Natural killer cell (primary cell): ENCODE measurements at places on chromosomes 1 and 21.

DNA sequence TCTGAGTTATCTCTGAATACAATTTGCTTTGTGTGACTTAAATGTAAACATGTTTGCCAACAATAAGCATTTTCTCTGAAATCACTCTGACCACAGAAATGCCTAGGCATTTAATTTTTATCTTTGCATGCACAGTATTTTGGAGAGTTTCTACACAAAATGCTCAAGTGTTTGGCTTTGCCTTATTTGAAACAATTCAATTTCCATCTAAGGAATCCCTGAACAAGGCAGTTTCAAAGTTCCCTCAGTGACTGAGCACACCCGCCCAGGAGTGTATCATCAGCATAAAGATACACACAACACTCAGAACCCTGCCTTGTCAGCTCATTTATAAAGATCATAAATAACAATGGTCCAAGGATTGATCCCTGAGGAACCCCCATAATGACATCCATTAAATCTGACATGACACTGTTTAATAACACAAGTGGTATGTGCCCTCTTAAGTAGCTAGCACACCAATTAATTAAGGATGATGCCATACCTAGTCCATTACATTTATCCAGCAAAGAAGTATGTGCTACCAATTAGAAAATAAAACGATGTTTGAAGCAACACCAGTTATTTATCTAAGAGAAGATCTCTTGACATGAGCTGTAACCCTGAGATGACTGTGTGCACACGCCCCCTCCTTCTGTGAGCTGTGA is 585.8 kb downstream of the ADGRL2 start:
- DNase-seq = no peak

DNA sequence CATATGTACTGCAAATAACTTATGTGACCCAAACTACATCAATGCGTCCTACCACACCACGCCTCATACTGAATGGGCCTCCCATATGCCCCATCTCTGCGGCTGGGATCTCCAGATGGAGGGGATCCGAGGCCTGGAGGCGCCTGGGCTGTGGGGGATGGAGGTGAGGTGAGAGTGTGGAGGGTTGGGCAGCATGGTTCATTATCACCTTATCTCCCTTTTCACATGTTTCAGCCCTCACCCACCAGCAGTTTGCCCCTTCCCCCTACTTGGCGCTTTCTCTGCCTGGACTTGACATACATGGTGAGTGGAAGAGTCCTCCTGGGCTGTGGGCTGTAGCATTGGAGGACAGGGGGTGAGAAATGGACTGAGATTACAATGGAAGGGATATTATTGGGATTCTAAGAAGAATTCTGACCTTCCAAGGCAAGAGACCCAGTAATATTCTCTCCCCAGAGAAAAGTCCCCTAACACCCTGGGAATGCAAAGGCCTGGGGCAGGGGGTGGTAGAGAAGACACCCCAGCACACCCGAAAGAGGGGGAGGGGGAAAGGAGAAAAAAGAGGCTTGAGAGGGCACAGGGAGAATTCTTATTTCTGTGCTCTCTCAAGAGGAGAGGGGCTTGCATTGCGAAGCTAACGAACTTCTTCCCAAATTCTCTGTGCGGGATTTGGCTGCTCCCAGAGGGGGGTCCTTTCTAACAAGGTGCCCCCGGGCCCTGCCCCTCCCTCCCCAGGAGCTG is 61.4 kb downstream of the MEF2D start:
- no peak for DNase-seq

DNA sequence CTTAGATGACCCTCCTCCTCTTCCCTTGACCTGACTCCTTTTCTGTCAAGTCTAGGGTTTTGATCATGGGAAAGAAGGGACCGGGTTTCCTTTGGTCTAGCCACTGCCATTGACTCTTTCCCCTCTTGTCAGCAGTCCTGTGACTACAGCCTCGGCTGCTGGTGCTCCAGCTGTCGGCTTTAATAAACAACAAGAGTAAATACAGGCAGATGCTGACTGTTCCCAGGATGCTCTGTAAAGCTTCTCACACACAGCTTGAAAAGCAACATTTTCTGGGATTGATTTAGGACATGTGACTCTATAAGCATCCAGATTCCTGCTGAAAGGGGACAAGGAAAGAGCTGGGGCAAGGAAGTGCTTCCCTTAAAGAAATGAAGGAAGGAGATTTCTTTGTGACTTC is 53.5 kb upstream of the CTTNBP2NL start:
- no peak for DNase-seq

GRCh38 chr1:219027146-219027673 is 146.5 kb upstream of the LYPLAL1 start:
- DNase-seq = no peak

DNA sequence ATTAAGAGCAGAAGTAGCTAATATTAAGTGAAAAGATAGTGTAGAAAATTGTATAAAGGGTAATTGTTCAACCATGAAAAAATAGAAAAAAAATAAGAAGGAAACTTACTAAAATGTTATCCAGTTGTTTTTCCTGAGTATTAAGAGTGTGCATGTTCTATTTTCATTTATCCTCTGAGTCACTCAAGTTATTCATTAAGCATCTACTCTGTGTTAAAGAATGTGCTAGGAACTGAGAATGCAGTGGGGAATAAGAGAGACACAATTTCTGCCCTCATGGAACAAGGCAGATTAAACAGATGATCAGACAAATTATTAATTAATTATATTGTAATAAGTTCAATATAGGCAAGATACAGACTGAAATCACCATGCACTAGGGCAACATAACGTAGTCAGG is 10.8 kb upstream of the PIGK start:
- DNase-seq = no peak

DNA sequence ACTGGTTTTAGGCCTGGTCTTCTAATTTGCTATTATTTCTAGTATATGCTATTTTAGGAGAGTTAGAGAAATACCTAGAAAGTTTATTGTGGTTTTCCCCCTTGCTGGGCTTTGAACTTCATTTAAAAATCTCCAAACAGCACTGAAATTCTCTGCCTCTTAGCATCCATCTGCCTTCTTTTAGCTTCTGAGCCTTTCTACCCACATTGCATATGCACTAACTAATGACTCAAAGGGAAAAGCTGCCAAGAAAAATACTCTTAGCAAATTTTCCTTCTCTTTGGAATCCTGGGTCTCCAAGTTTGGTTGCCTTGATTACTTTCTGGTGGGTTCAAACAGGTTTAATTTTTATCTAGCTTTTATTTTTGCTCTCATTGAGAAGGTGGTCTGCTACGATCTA is 408.4 kb upstream of the PTBP2 start:
- DNase-seq = no peak

GRCh38 chr1:244751271-244751895 is 84.1 kb upstream of the COX20 start:
- no peak for DNase-seq

DNA sequence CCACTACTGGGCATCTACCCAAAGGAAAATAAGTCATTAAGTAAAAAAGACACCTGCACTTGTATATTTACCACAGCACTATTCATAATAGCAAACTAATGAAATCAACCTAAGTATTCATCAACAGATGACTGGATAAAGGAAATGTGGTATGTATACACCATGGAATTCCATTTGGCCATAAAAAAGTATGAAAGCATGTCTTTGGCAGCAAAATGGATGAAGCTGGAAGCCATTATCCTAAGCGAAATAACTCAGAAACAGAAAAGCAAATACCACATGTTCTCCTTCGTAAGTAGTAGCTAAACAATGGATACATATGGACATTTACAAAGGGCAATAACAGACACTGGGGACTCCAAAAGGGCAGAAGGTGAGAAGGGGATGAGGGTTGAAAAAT is 485.7 kb upstream of the BRINP3 start:
- no peak for DNase-seq

GRCh38 chr1:8486047-8486446 is 168.1 kb downstream of the SLC45A1 start:
- no peak for DNase-seq

- no peak for DNase-seq
These were observed 115.5 kb downstream of the DHRS3 start for GRCh38 chr1:12502336-12503109.

- no peak for DNase-seq
These were observed 131.8 kb downstream of the CCDC185 start for GRCh38 chr1:223524930-223525451.

GRCh38 chr1:183295521-183295920 is 109.5 kb downstream of the LAMC2 start:
- DNase-seq = no peak
